ENCODE measurements at places on chromosomes 16 and 17.
A peak's percentile ranks its signal among the peaks of the same experiment; 100 is the strongest.

GRCh38 chr17:81556863-81557262 is 4.7 kb upstream of the FAAP100 start:
- no peak for DNase-seq

DNA sequence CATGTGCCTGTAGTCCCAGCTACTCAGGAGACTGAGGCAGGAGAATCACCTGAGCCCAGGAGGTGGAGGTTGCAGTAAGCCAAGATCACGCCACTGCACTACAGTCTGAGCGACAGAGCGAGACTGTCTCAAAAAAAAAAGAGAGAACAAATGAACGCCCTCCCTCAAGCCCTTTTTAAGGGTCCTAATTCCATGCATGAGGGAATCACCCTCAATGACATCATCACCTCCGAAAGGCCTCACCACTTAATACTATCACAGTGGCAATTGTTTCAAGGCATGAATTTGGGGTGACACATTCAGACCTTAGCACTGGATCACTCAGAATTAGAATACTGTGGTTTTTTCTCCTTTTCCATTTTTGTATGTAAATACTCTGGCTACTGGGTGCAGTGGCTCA is 57.8 kb downstream of the CHD9NB start:
- DNase-seq, result no peak

DNA sequence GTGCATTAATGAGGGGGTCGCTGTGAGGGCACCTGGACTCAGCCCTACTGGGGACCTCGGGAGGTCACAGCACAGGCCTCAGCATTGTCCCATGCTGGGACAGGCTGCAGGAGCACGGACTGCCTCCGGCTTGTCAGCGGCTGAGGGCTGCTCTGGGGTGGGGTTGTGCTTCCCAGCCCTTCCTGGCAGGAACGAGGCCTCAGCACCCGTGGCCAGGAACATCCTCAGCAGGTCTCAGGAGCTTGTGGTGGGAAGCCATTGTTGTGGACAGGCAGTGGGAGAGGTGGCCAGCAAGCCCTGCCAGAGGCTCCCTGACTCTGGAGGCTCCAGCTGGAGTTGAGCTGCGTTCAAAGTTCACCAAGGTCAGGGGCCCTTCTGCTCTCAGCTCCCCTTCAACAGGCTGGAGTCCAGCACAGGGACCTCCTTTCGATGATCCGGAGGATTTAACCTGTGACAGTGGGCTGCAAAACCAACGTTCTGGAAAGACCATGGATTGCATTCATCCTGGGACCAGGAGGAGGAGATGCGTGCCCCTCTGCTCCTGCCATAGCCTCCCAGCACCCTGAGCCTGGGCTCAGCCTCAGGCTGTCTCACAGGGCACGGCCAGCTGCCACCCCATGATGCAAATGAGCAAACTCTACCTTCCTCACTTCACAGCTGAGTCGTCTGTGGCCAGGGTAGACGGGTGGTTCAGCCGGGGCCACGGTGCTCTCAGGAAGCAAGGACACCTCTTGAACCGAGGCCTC is 32.6 kb downstream of the FOXL1 start:
- DNase-seq, result no peak

GRCh38 chr16:81076566-81077075 is 417 bp downstream of the C16orf46 start:
- peak; percentile 92 for DNase-seq

GRCh38 chr16:20214401-20214800 is 112.9 kb downstream of the GP2 start:
- DNase-seq, result no peak

GRCh38 chr16:77592021-77592420 is 130.3 kb upstream of the NUDT7 start:
- no peak for DNase-seq

DNA sequence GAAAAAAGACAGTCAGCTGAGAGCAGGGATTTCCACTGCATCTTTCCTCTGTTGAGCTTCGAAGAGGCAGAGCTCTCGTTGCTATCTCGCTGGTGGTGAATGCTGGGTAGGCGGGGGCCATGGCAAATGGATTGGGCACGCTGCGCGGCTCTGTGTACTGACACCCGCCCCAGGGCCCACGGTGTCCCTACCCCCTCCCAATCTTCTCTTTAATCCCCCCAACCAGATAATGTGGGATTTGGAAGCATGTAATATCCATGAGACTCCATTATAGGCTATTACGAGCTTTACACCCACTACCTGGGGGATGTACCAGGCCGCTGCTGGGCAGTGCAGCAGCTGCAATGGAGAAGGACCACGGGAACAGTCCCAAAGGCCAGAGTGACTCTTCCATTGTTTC is 8.3 kb downstream of the PIPOX start:
- DNase-seq, result no peak

DNA sequence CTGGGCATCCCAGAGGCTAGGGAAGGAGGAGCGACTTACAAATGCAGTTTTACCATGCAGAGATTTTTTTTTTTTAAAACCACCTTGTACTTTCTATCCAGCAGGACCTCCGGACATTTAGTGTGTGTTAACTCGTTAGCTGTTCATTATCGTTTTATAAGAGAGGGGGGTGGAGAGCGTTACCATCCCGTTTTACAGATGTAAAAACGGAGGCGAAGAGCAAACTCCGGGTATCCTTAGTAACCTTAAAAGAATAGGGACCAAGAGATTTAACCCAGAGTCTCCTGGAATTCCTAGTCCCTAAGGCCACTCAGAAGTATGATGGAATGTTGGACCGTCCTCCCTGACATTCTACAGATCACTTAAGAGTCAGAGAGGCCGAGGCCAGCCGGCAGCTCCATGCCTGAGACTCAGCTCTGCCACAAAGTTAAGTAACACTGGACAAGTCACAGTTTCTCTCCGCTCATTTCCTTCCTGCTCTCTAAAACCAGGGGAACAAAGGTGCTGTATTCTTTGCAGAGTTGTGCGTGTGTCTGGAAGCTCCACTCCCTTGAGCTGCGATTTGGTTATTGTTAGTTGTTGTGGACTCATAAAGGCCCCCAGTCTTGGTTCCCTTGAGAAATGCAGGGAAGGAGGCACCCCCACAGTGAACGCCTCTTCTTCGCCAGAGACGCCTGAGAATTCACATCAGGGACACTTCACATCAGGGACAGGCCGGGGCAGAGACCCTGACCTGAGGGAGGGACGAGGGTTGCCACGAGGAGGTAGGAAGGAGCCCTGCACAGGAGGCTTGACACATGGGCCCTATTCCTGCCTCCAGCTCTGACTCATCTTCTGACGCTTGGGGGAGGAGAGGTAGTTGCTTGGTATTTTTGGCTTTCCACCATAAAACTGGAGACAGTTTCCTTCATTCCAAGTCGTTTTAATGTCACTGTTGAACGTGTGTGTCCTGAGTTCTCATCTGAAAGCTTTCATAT is 1.2 kb downstream of the DUSP14 start:
- DNase-seq, result peak; percentile 4

- DNase-seq, result no peak
Measured at GRCh38 chr17:33517746-33518145, 224.7 kb upstream of the ASIC2 start.

GRCh38 chr16:85869785-85870558 is 29.0 kb upstream of the IRF8 start:
- DNase-seq, result no peak

GRCh38 chr17:37051833-37052232 is 103.1 kb downstream of the AATF start:
- DNase-seq, result no peak

DNA sequence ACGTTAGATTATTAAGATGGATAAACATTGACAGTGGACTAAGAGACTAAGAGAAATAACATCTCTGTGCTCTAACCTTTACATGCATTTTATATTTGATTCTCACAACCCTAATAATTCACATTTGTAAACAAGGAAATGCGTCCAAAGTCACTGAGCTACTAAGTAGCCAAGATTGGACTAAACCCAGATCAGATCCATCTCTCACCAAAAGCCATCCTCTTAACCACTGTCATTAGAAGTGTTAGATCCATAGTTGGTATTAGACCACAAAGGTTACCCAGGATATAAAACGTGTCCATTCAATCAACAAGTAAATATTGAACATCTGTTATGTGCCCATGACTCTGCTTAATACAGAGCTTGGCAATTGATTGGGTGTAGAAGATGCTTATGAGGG is 5.2 kb downstream of the HSD17B2 start:
- no peak for DNase-seq

DNA sequence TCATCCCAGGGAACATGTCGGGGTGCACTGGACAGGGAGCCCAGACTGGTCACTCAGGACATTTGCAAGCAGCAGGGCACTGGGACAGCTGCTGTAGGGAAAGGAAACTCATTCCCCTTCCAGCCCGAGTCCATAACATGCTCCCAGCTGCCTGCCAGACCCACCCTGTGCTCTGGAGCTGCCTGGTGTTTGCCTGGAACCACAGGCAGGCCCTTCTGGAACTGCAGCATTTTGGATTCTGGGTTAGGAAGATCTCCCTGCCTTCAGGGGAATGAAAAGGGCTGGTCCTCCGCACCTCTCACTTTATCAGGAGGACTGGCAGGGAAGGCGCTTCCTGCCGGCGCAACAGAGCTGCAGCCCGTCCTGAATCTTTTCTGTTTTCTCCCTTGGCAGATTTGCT is 41.2 kb downstream of the MEAK7 start:
- DNase-seq, result no peak

- DNase-seq, result no peak
Measured at GRCh38 chr16:73735018-73735417, 561.6 kb upstream of the PSMD7 start.

- DNase-seq, result no peak
Measured at GRCh38 chr17:79341816-79342215, 267.2 kb downstream of the ENGASE start.

GRCh38 chr17:57152967-57153528 is 68.0 kb downstream of the AKAP1 start:
- no peak for DNase-seq

DNA sequence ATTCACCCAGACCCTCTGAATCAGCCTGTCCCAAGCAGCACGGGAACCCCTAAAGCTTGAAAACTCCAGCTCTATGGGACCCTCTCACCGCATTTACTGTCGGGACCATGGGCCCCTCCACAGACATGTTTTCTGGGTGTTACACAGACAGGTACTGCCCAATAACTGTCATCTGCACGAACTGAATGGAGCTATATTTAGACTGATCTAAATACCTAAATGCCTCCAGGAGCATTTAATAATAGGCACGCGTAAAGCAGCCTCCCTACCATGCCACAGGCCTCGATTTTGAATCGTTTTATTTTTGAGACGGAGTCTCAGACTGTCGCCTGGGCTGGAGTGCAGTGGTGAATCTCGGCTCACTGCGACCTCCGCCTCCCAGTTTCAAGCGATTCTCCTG is 49.7 kb downstream of the EMP2 start:
- DNase-seq, result no peak

DNA sequence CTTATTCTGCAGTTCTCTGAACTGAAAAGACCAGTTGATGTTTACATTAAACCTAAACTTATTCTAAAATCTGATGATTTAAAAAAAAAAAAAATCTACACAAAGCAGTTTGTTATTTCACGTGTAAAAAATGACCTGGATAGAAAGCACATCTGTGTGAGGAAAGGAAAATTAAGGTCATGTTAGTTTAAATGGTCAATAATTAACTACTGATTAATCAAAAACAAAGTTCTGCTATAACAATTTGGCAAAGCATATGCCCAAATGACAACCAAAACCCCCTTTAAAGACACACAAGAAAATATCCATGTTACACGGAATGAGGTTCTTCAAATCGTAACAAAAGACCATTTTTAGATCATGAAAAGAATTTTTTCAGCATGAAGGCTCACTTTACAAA is 30.4 kb downstream of the CACNG1 start:
- DNase-seq, result no peak

DNA sequence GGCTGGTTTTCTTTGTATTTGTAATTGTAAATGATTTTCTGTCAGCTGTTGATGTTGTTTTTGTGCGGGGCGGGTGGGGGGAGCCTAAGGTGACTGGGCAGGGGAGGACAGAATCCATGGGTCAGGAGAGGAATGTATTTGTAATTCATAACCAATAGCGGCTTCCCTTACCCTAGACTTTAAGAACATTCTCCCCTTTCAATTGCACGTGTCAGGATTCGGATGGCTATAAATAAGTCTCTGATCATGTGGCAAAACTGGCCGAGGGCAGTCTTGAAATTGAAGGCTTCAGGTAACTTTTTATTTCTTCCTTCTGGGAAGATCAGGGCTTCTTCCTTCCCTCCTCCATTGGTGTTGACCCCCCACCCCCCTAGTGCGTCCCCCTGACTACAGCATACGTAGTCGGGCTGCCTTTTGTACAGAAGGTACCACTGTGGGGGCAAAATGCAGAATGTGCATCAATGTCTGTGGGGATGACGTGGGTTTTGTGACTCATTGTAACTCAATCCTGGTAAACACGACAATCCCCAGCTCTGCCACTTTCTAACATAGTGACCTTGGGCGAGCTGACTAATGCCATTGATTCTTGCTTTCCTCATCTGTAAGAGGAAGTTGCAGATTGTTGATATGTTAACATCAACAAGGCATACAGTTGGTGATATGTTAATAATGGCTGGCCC is 16.2 kb downstream of the MARCHF10 start:
- DNase-seq, result no peak

DNA sequence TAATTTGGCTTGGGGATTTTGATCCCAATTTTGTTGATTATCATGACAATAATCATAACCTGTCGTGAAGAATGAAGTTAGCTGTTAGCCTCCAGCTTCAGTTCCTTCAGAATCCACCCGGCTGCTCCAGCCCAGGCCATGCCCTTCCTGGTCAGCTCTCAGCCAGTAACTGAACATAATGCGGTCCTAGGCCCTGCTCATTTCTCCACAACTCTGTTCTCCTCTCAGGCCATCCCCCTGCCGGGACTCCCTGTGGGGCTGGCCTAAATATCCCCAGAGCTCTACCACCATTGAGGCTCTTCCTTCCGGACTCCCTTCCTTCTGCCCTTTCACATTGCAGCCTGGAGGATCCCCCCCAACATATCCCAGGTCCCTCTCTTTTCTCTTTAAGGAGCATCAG is 833.4 kb upstream of the GOT2 start:
- DNase-seq, result no peak

DNA sequence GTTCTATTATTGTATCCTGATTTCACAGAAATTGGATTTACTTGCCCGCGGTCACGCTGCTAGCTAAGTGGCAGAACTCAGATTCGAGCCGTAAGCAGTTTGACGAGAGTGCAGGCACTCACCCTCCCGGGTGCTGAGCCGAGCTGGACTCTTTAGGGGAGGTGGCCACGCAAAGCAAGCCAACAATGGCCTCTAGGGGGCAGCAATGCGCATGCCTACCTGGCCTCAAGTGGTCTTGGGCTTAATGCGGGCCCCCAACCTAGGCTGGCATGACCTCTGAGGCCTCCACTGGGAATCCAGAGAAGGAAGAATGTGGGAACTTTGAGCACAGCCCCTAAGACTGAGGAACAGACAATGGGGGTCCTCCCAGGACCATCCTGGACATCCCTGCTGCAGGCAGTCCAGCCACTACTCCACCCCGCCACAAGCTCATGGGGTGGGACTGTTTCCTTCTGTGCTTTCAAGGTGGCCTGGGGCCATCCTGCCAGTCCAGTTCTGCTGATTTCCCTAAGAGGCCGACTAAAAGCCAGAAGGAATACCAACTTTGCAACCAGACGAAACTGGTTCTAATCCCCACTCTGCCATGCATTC is 276.5 kb downstream of the XYLT1 start:
- DNase-seq, result peak; percentile 62

Data from activated naive CD4-positive, alpha-beta T cell treated with Interleukin-2 at 50 U/mL for 16 hours (primary cell).